Mesothelial cell of epicardium (in vitro differentiated cells): ENCODE measurements at places on chromosomes 16 and 17. TPM values are rescaled to one million over a fixed set of nuclear protein-coding genes. Genes with fewer than 3 reads are reported as not detected.

- H3K27me3 ChIP-seq, result peaks cover 19% of the 10 kb centered on the region
- no peak for DNase-seq
- peaks cover 16% of the 10 kb centered on the region for H3K4me1 ChIP-seq
- H3K4me3 ChIP-seq, result peak overlapping the region; percentile 91
Measured at GRCh38 chr17:21127509-21128077, 829 bp downstream of the DHRS7B start.

The KRTAP4-6 gene
- total RNA-seq, result not detected in 3 replicates

DNA sequence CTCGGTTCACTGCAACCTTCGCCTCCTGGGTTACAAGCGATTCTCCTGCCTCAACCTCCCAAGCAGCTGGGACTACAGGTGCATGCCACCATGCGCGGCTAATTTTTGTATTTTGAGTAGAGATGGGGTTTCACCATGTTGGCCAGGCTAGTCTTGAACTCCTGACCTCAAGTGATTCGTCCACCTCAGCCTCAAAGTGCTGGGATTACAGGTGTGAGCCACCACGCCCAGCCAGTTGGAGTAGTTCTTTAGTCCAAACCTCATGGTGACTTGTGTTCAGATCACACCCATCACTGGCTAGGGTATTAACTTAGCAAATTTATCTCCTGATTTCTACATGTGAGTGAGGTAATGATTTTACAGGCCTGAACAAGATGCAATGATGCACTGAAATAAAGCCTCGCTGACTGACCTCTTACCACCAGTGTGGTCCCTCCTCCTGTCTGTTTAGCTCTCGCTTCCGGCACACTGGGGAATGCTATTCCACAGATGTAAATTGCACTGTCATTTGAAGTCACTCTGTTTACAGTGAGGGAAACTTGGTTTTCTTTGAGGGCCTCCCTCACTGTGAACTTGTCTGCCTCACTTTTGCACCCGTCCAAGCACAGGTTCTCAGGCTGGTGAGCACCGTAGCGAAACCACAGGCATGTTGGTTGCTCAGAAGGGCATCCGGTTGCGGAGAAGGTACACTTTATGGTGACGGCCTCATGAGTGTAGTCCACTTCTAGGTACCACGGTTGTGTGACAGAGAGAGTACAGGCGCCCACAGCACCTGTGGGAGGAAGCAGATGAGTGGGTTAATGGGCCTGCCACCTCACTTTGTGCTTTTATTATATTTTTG lies 5.5 kb downstream of the IGSF6 start:
- peaks cover 4% of the 10 kb centered on the region for H3K36me3 ChIP-seq
- no peak for DNase-seq
- no peak overlapping the region for H3K27ac ChIP-seq
- H3K4me3 ChIP-seq, result no peak overlapping the region
- H3K27me3 ChIP-seq, result no peaks in the 10 kb centered on the region

GRCh38 chr17:60472449-60472848 lies 50.2 kb downstream of the CHCT1 start:
- H3K36me3 ChIP-seq, result peaks cover 40% of the 10 kb centered on the region
- H3K4me3 ChIP-seq, result no peak overlapping the region
- no peaks in the 10 kb centered on the region for H3K27me3 ChIP-seq
- no peak for DNase-seq
- H3K27ac ChIP-seq, result no peak overlapping the region

DNA sequence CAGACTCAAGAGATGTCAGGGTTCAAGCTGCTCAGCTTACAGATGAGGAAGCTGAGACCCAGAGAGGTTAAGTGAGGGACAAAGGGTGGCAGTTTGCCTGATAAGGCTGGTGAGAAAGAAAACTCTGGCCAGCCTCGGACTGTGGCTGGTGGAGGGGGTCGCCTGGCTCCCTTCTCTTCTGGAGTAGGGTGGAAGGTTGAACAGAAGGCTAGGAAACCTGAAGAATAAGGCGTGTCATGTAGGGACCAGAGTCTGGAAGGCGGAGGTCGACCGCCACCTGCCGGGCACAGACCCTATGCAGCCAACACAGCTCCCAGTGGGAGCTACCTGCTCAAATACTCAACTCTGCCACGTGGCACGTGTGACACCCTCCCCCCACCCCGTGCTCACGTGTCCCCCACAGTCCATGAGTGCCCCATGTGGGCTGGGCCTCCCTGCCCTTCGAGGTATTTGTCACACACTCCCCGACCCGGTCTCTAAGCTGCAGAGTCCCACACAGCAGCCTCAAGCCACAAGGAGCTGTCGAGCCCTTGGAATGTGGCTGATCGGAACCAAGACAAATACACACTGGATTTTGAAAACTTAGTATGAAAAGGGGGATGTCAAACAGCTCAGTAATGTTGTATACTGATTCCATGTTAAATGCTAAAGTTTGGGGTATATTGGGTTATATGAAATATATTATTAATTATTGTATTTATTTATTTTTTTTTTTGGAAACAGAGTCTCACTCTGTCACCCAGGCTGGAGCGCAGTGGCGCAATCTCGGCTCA lies 11.8 kb downstream of the HID1 start:
- peak; percentile 56 for DNase-seq
- no peaks in the 10 kb centered on the region for H3K36me3 ChIP-seq
- no peak overlapping the region for H3K4me3 ChIP-seq
- H3K27me3 ChIP-seq, result peaks cover 4% of the 10 kb centered on the region
- no peak overlapping the region for H3K27ac ChIP-seq

- H3K36me3 ChIP-seq, result peaks cover 9% of the 10 kb centered on the region
- no peak overlapping the region for H3K27ac ChIP-seq
- no peak overlapping the region for H3K4me3 ChIP-seq
- H3K4me1 ChIP-seq, result peaks cover 11% of the 10 kb centered on the region
Measured at GRCh38 chr17:80596760-80597608, 52.3 kb downstream of the RPTOR start.

- H3K36me3 ChIP-seq, result peaks cover 6% of the 10 kb centered on the region
- H3K27ac ChIP-seq, result no peak overlapping the region
- peaks cover 2% of the 10 kb centered on the region for H3K27me3 ChIP-seq
- DNase-seq, result no peak
- no peaks in the 10 kb centered on the region for H3K4me1 ChIP-seq
- H3K4me3 ChIP-seq, result no peak overlapping the region
Measured at GRCh38 chr16:4747906-4748681, 13.8 kb downstream of the DNAAF8 start.

The CFAP97D1 gene
- total RNA-seq, result 0.07 TPM in 1 of 3 replicates, not detected in the others

GRCh38 chr16:83960521-83961249 lies 7.4 kb upstream of the NECAB2 start:
- no peak overlapping the region for H3K27ac ChIP-seq
- no peaks in the 10 kb centered on the region for H3K36me3 ChIP-seq
- DNase-seq, result no peak

The PPP4C gene
- total RNA-seq, result 102 to 107 TPM (median 105 TPM) in 3 replicates

DNA sequence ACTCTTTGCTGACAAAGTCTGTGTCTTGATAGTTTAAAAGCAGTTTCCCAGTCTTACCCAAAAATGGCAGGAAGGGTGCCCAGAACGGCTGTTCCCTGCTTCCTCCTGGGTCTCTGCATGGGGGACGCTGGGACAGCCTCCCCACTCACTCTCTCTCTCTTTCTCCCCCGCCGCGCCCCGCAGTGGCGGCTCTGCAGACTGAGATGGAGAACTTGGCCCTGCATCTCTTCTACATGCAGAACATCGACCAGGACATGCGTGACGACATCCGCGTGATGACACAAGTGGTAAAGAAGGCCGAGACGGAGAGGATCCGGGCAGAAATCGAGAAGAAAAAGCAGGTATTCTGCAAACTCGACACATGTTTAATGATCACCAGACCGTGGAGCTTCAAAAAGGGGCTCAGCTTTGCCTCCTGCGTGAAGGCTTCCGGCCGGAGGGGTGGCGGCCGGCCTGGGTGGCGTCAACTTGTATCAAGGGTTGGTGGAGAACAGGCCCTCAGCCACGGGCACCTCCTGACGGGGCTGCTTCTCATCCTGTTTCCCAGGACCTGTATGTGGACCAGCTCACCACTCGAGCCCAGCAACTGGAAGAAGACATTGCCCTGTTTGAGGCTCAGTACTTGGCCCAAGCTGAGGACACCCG lies 22.0 kb downstream of the CCDC40 start:
- peaks cover 8% of the 10 kb centered on the region for H3K4me1 ChIP-seq
- H3K27ac ChIP-seq, result no peak overlapping the region
- peaks cover 6% of the 10 kb centered on the region for H3K36me3 ChIP-seq
- no peak overlapping the region for H3K4me3 ChIP-seq
- no peak for DNase-seq
- no peaks in the 10 kb centered on the region for H3K27me3 ChIP-seq

DNA sequence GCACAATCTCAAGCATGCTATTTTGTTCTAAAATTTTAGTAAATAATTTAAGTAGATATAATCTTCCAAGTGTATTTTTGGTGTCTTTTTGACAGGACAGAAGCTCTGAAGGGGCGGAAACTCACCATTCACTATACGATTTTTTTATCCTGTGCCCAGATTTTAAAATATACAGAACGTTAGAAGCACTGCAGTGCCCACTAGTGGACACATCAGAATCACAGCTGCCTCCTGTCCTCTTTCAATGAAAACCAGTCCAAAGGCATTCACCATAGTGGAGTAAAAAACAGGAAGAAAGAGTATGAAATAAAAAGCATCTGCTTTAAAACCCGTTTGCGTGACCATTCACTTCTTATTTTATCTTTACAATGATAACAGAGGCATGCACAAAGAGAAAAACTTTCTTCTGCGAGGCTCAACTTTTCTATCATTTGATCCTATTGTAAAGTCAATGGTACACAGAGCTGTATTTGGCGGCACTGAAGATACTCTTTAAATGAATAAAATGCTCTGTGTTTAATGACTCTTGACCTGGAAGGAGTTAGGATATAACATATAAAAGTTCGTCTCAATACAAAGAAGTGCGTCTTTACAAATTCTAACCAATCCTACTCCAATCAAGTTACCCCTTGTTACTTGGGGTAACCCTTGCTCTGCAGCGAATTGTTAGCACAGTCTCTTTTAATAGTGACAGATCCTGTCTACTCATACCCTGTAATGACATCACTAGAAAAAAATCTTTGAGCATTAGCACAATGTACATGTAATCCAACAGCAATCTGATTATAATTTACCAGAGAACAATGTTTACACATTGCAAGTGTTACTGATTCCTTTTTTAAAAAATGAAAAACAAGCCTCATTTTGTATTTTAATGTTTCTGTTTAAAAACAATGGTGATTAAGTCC lies 339.8 kb upstream of the PSMD7 start:
- no peaks in the 10 kb centered on the region for H3K36me3 ChIP-seq
- no peak overlapping the region for H3K27ac ChIP-seq
- DNase-seq, result no peak

DNA sequence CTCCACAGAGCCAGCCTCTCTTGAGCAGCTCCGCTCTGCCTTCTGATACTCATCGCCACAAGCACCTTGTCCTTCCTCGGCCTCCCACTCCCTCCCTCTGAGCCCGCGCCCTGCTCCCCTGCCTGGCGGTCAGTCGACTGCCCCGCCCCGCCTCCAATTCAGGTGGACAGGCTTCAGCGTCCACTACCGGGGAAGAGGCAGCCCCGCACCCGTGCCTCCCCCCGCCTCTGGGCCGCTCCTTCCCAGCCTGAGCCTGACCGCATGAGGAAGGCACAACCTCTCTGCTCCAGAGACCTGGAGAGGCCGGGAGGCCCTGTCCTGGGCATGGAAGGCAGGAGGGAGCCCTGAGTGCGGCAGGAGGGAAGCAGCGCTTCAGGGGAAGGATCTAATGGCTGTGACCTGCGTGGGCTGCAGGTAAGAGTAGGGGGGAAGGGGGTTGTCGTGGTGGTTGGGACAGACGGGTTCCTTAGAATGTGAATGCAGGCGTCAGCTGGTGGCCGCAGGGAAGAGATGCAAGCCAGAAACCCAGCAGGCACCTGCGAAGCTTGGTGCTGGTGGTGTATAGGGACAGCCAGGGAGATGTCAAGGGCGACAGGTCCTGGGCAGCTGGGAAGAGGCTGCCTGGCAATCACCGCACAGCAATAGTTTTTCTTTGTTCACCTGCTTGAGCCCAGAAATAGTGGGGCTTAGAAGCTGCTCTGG lies 3.0 kb upstream of the SLC6A4 start:
- peaks cover 23% of the 10 kb centered on the region for H3K4me1 ChIP-seq
- H3K4me3 ChIP-seq, result no peak overlapping the region
- no peak overlapping the region for H3K27ac ChIP-seq

GRCh38 chr16:17469011-17469740 lies 1.6 kb downstream of the XYLT1 start:
- DNase-seq, result no peak
- peaks cover 49% of the 10 kb centered on the region for H3K4me1 ChIP-seq
- peak overlapping the region; percentile 73 for H3K4me3 ChIP-seq
- peak overlapping the region; percentile 43 for H3K27ac ChIP-seq
- H3K27me3 ChIP-seq, result peaks cover 19% of the 10 kb centered on the region

GRCh38 chr17:79905832-79906231 lies 66.6 kb upstream of the CBX4 start:
- no peak for DNase-seq
- H3K4me3 ChIP-seq, result no peak overlapping the region
- no peaks in the 10 kb centered on the region for H3K36me3 ChIP-seq
- no peak overlapping the region for H3K27ac ChIP-seq
- no peaks in the 10 kb centered on the region for H3K4me1 ChIP-seq
- H3K27me3 ChIP-seq, result peaks cover 22% of the 10 kb centered on the region

GRCh38 chr16:28537964-28538732 lies 626 bp downstream of the NUPR1 start:
- peaks cover 2% of the 10 kb centered on the region for H3K27me3 ChIP-seq
- peak overlapping the region; percentile 92 for H3K27ac ChIP-seq
- no peaks in the 10 kb centered on the region for H3K36me3 ChIP-seq
- peak overlapping the region; percentile 59 for H3K4me3 ChIP-seq
- DNase-seq, result no peak
- H3K4me1 ChIP-seq, result peaks cover 20% of the 10 kb centered on the region

GRCh38 chr17:74981318-74981978 lies 6.0 kb upstream of the CDR2L start:
- no peak for DNase-seq
- peaks cover 8% of the 10 kb centered on the region for H3K4me1 ChIP-seq
- H3K4me3 ChIP-seq, result peak overlapping the region; percentile 81
- peaks cover 3% of the 10 kb centered on the region for H3K27me3 ChIP-seq
- H3K36me3 ChIP-seq, result no peaks in the 10 kb centered on the region
